ENCODE measurements at places on chromosomes 13 and 19. TPM values are rescaled to one million over a fixed set of nuclear protein-coding genes. Genes with fewer than 3 reads are reported as not detected.
A peak's percentile ranks its signal among the peaks of the same experiment; 100 is the strongest.

TARM1 gene
- not detected for total RNA-seq

TNNT1 gene
- total RNA-seq, result 64.8 TPM

NUP62 gene
- 85.7 TPM for total RNA-seq

DNA sequence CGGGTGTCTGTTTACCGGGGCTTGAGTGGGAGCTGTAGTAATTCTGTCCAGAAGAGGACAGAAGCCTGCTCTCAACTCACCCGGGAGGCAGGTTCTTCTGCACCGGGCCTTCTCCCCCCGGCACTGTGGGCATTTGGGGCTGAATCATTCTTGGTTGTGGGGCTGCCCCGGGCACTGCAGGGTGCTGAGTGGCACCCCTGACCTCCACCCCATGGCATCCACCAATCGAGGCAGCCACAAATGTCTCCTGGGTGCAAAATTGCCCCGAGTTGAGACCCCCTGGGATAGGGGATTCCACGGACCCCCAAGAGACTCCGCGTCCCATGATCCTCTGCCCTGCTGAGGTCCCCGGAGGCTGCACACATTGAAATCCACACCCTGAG is 68.8 kb downstream of the GNG7 start:
- H3K27ac ChIP-seq, result no peak overlapping the region
- H3K27me3 ChIP-seq, result no peaks in the 10 kb centered on the region
- DNase-seq, result no peak
- H3K4me3 ChIP-seq, result no peak overlapping the region
- H3K36me3 ChIP-seq, result no peaks in the 10 kb centered on the region
- no peaks in the 10 kb centered on the region for H3K4me1 ChIP-seq

NLRP4 gene
- not detected for total RNA-seq

LYPD3 gene
- total RNA-seq, result 0.88 TPM

DNA sequence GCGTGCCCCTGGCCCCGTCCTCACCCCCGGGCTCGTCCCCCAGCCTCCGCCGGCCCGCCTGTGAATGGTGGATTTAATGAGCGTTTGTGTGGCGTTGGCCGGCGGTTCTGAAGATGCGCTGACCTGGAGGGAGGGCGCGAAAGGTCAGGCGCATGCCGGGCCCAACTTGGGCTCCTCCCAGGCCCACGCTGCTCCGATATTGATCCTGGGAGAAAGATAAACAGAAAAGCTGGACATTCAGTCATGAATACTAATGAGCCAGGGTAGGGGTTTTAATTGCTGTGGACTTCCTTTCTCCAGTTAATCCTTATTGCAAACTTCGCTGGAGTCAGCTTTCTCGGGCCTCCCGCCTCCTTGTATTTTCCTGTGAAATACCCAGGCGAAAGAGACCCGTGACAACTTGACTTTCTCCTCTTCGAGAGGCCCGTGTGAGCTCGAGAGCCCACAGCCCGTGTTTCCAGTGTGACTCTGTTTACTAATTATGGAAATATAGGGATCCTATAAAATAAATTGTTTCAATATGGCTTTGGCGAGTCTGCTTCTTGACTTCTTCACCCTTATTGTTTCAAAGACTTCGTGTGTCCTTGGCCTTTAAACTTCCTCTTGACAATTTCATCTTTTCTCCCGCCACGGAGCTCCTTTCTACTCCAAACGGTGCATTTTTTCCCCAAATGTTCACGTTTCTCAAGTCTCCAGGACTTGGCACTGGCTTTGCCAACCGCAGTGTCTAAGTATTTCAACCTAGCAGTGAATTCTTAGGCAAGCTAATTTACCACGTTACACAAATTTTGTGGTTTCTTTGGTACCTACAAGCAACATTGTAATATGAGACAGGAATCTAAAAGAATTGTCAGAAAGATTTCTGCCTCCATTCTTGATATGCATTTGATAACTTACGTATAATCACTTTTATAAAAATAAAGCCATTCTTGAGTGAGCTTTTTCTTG is 10.5 kb downstream of the ZIC2 start:
- H3K36me3 ChIP-seq, result peaks cover 2% of the 10 kb centered on the region
- no peak for DNase-seq
- no peak overlapping the region for H3K4me3 ChIP-seq
- H3K27ac ChIP-seq, result no peak overlapping the region
- peaks cover 22% of the 10 kb centered on the region for H3K4me1 ChIP-seq
- peaks cover 51% of the 10 kb centered on the region for H3K27me3 ChIP-seq

DNA sequence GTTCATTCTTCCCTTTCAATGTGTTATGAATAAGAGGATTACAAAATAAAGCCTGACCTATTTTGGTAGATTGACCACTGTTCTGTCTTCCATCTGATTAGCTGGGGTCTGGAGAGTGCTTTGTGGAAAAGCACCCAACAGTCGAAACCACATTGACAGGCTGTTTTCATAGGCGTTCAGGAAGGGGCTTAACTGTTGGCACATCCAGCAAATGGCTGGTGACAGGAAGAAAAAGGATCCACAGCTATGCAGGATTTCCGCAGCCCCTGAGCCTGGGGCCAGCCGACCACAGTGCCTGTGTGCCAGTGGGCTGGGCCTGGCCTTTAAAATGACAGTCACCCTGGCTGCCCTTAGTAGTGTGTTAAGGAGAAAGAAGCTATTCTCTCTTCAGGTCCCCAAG is 113.3 kb downstream of the SIPA1L3 start:
- H3K27me3 ChIP-seq, result no peaks in the 10 kb centered on the region
- H3K27ac ChIP-seq, result no peak overlapping the region
- no peaks in the 10 kb centered on the region for H3K36me3 ChIP-seq
- no peaks in the 10 kb centered on the region for H3K4me1 ChIP-seq

- DNase-seq, result peak; percentile 74
- H3K4me1 ChIP-seq, result peaks cover 19% of the 10 kb centered on the region
- H3K27ac ChIP-seq, result peak overlapping the region; percentile 70
- H3K27me3 ChIP-seq, result peaks cover 12% of the 10 kb centered on the region
Observed at GRCh38 chr13:113860051-113860664, 3.7 kb downstream of the GAS6 start.

DNA sequence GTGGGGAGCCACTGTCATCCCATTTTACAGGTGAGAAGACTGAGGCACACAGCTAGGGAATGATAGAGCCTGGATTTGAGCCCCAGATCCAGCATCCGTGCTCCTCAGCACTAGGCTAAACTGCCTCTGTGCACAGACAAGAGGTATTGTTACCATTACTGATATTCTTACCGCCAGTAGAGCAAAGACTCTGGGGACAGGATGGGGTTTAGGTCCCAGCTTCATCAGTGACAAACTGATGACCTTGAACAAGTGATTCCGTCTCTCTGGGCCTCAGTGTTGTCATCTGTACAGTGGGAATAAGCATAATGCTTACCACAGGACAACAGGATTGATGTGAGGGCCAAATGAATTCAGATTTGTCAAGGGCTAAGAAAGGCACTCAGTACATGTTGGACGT is 16.5 kb downstream of the AXL start:
- no peaks in the 10 kb centered on the region for H3K27me3 ChIP-seq
- H3K4me1 ChIP-seq, result no peaks in the 10 kb centered on the region
- no peak overlapping the region for H3K27ac ChIP-seq
- no peak overlapping the region for H3K4me3 ChIP-seq
- H3K36me3 ChIP-seq, result no peaks in the 10 kb centered on the region

- H3K4me3 ChIP-seq, result no peak overlapping the region
- no peak overlapping the region for H3K27ac ChIP-seq
- no peaks in the 10 kb centered on the region for H3K4me1 ChIP-seq
- no peaks in the 10 kb centered on the region for H3K27me3 ChIP-seq
- H3K36me3 ChIP-seq, result no peaks in the 10 kb centered on the region
Observed at GRCh38 chr13:26323764-26324163, 69.8 kb downstream of the CDK8 start.

- H3K36me3 ChIP-seq, result no peaks in the 10 kb centered on the region
- H3K4me3 ChIP-seq, result no peak overlapping the region
- H3K27ac ChIP-seq, result no peak overlapping the region
- H3K27me3 ChIP-seq, result no peaks in the 10 kb centered on the region
- no peaks in the 10 kb centered on the region for H3K4me1 ChIP-seq
Observed at GRCh38 chr13:32941368-32941767, 74.9 kb upstream of the KL start.

DNA sequence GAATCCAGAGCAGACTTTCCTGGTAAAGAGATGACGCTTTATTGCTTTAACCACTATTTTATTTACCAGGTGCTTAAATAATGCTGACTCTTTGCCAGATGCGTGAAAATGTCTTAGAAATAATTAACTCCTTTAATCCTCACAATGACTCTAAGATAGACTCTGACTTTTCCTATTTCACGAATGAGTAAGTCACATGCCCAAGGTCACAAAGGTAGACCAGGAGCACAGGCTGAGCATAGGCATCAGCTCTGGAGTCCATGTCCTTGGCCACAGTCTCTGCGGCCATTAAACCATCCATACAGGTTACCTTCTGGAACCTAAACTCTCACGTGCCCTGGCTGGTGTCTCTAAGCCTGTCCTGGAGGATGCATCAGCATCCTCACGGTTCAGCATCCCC is 87.3 kb downstream of the ERCC5 start:
- no peak for DNase-seq
- H3K27me3 ChIP-seq, result no peaks in the 10 kb centered on the region
- H3K4me3 ChIP-seq, result no peak overlapping the region
- H3K4me1 ChIP-seq, result no peaks in the 10 kb centered on the region
- H3K27ac ChIP-seq, result no peak overlapping the region

- H3K27ac ChIP-seq, result no peak overlapping the region
- no peak overlapping the region for H3K4me3 ChIP-seq
- no peaks in the 10 kb centered on the region for H3K4me1 ChIP-seq
- H3K27me3 ChIP-seq, result peaks cover 9% of the 10 kb centered on the region
Observed at GRCh38 chr19:49390929-49391359, 2.9 kb downstream of the KASH5 start.

GRCh38 chr13:110914331-110915056 is 375 bp downstream of the ANKRD10 start:
- H3K4me1 ChIP-seq, result peaks cover 6% of the 10 kb centered on the region
- peak overlapping the region; percentile 99 for H3K27ac ChIP-seq
- H3K4me3 ChIP-seq, result peak overlapping the region; percentile 99

DNA sequence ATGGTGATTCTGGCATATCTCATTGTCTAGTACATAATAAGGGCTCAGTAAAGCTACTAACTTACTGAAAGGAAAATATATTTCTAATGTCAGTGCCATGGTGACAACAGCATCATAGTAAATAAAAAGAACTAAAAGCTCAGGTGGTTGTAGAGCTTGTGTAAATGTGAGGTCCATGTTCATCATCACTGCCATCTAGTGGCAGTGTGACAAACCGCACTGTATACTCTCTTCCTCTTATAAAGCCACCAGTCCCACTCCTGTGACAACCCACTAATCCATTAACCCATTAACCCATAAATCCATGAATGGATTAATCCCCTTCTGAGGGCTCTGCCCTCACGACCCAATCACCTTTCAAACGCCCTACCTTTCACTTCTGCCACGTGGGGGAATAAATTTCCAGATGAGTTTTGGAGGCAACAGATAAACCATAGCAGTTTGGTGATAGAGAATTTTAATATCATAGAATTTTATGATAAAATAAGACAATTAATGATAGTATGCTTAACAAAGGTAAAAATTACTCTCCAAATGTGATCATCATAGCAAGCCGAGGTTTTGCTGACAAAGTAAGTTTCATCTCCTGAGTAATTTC is 160.4 kb upstream of the SGCG start:
- no peak overlapping the region for H3K27ac ChIP-seq
- H3K36me3 ChIP-seq, result no peaks in the 10 kb centered on the region
- H3K4me3 ChIP-seq, result no peak overlapping the region
- no peaks in the 10 kb centered on the region for H3K27me3 ChIP-seq

GRCh38 chr19:39641773-39642172 is 13.9 kb upstream of the LGALS16 start:
- DNase-seq, result no peak
- H3K36me3 ChIP-seq, result no peaks in the 10 kb centered on the region
- H3K4me1 ChIP-seq, result no peaks in the 10 kb centered on the region
- no peak overlapping the region for H3K4me3 ChIP-seq
- H3K27me3 ChIP-seq, result peaks cover 15% of the 10 kb centered on the region

CXCL17 gene
- not detected for total RNA-seq

KLK15 gene
- total RNA-seq, result not detected

DNA sequence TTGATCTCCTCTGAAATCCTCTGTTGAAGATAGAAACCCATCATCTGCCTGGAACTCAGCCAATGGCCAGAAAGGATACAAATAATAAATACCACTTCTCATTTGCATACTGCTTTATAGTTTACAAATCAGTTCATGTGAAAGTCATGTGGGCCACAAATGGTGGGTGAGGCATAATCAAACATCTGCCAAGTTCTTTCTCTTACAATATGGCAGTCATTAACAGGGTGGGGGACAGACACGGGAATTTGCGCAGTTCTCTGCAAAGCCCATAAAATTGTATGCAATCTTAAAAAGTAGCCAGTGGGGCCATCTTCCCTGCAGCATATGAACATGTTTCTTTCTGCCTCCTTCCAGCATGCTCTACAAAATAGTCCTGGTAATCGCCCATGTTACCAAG is 59.6 kb downstream of the NUFIP1 start:
- no peaks in the 10 kb centered on the region for H3K4me1 ChIP-seq
- DNase-seq, result no peak
- peaks cover 5% of the 10 kb centered on the region for H3K27me3 ChIP-seq
- H3K27ac ChIP-seq, result no peak overlapping the region

DNA sequence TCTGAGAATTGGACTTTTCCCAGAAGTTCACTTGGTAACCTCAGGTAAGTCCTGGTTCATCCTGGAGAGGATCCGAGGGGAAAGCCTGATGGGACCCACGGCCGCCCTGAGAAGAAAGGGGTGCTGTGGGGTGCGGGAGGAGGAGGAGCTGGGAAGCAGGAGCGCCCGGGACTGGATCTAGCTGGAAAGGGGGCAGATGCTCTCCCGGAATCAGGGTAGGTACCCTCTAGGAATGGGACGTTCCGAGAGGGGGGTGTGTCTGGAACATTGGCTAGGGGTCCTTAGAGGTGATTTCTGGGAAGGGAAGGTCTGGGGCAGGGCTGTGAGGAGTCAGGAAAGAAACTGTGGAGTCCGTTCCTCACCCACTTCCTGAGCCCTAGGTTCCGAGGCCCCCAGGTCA is 38.7 kb upstream of the ZNF492 start:
- no peaks in the 10 kb centered on the region for H3K4me1 ChIP-seq
- H3K4me3 ChIP-seq, result no peak overlapping the region
- H3K27ac ChIP-seq, result no peak overlapping the region

- H3K36me3 ChIP-seq, result no peaks in the 10 kb centered on the region
- H3K4me1 ChIP-seq, result peaks cover 16% of the 10 kb centered on the region
- no peaks in the 10 kb centered on the region for H3K27me3 ChIP-seq
- H3K4me3 ChIP-seq, result no peak overlapping the region
Observed at GRCh38 chr13:32001154-32001768, 30.3 kb upstream of the FRY start.

DNA sequence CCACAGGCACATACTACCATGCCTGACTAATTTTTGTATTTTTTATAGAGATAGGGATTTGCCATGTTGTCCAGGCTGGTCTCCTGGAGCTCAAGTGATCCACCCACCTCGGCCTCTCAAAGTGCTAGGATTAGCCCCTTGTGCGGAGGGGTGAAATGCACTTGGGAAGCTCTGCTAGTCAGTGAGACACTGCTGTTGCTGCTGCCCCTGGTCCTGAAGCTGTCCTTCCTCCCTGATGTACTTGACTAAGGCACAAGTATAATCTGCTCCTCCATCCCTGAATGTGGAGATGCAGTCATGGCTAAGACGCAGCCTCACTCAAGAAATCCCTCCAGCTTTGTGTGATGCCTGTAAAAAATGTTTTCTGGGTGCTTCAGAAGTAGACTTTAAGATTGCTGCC is 124.5 kb downstream of the KCTD15 start:
- H3K4me1 ChIP-seq, result no peaks in the 10 kb centered on the region
- DNase-seq, result peak; percentile 58
- no peaks in the 10 kb centered on the region for H3K36me3 ChIP-seq
- H3K4me3 ChIP-seq, result no peak overlapping the region
- no peak overlapping the region for H3K27ac ChIP-seq

All from endodermal cell (in vitro differentiated cells).